ENCODE measurements at places on chromosomes 2 and 18.

- DNase-seq = no peak
These were observed 88.0 kb downstream of the TCF7L1 start for GRCh38 chr2:85221067-85221691.

DNA sequence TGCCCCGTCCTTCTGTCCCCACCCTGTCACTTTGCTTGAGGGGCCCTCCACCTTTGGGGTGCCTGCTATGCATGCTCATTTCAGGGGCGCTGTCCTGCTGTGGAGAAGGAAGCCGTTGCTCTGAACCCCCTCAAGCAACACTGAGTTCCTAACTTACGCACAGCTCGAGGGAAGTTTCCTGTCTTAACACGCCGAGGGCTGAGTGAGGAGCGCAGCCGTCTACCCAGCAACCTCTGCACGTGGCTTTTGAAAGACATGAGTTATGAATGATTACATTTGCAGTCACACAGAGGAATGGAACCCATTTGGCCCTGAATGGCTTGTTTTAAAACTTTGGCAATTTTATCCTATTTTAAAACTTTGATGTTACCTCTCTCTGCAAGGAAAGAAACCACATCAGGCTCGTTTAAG, 14.0 kb downstream of the RAMP1 start:
- DNase-seq = no peak

- no peak for DNase-seq
These were observed 28.9 kb upstream of the RAMP1 start for GRCh38 chr2:237830522-237830921.

DNA sequence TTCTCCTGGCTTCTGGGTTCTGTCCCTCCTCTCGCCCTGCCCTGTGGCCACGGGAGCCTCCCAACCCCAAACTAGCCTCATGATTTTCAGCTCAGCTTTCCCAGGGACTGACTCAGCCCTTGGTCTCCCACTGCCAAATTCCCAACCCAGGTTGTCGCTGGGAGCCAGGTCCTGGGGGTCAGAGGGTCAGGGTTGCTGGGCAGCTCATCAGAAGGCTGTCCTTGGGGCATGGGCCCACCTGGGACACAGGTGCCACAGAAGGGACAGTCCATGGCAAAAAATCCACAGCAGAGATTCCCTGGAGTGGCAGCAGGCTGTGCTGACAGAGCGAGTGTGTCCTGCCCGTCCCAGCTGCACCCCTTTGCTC, 180.4 kb downstream of the TWIST2 start:
- no peak for DNase-seq

- no peak for DNase-seq
These were observed 132.7 kb upstream of the XPO1 start for GRCh38 chr2:61670591-61671501.

DNA sequence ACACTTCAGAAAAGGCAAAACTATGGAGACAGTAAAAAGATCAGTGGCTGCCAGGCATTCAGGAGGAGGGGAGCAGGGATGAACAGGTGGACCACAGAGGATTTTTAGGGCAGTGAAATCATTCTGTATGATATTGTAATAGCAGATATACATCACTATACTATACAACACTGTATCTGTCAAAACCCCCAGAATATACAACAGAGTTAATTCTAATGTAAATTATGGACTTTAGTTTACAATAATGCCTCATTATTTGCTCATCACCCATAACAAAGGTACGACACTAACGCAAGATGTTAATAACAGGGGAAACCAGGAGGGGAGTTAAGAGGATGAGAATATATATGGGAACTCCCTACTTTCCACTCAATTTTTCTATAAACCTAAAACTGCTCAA, 28.8 kb downstream of the MAP3K2 start:
- DNase-seq = no peak

DNA sequence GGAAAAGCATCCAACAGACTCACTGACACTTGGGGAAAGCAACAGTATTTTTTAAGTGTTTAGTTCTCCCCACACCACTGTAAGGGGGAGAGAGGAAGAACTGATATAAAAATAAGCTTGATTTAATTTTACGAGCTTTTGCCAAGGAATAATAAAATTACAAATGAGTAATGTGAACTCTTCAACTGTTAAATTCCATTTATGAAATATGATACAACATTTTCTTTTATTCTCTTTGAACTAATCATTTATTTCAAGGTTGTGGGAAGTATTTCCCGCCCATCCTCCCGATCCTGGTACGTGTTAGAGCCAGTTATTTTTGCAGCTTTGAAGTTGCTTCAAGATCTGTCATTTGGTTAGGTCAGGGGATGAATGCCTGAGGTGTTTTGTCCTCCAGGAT, 35.2 kb downstream of the WDPCP start:
- DNase-seq = no peak

- DNase-seq = no peak
These were observed 35.7 kb upstream of the RAB1A start for GRCh38 chr2:65165558-65165957.

DNA sequence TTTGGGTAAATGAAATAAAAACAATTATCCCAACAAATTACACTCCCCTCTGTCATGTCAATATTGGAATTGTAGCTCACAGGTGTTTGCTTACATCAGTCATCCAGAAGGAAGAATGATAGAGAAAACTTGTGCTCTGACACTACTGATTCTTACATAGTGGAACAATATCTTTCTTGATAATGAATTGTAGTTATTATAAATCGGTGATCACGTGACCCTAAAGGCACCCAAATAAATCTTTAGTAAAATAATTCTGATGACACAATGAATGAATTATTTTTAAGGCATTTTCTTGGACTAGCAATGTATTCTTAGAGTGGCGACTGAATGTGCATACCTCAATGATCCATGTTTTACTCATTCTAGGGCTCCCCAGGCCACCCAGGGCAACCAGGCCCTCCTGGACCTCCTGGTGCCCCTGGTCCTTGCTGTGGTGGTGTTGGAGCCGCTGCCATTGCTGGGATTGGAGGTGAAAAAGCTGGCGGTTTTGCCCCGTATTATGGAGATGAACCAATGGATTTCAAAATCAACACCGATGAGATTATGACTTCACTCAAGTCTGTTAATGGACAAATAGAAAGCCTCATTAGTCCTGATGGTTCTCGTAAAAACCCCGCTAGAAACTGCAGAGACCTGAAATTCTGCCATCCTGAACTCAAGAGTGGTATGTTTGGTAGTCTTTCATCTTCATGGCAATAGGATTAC, 34.5 kb downstream of the COL3A1 start:
- DNase-seq = no peak

DNA sequence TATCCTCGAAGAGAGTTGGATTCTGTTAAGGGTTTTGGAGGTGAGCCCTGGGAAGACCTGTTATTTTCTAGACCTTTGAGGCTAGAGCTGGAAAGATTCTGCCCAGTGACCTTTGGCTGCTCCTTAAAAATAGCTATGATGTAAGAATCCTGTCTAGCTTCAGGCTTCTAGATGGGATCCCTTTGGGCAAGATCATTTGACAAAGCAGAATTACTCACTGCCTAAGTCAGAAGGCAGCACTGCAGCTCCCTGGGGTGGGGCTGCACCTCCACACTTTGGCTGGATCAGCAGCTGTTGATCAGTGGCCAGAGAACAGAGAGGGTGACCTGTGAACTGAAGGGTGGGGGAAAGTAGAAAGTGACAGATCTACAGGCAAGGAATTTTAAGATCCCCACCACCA, 103.8 kb downstream of the ASAP2 start:
- DNase-seq = no peak

- DNase-seq = no peak
These were observed 77.2 kb upstream of the TXNDC2 start for GRCh38 chr18:9808295-9809241.

DNA sequence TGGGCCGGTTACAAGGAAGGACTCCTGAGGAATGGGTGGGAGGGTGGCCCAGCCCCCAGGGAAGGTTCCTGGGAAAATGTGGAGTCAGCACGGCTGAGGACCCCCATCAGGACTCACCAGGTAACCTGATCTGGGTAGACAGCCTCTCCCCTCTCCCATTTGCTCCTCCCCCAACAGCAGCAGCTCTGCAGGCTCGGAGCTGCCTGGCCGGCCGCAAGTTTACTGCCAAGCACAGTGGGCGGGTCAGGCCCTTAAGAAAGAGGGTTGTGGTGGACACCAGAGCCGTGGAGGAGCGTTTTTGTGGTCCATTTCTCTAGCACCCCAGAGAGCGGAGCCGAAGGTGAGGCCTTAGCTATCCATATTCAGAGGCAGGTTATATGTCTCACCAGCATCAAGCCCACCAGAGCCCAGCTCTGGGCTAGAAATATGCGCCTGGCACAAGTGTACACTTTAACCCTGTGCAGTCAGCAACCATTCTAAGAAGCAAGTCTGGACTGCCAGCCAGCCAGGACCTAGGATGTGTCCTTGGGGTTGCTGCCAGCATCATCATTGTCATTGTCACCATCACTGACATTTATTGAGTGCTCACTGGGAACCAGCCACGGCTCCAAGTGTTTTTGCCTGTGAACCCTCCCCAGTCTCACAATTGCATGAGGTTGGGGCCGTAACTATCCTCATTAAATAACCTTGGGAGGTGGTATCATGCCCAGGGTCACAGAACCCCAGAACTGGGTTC, 190.1 kb downstream of the KLHL29 start:
- no peak for DNase-seq

- DNase-seq = no peak
These were observed 1830.9 kb upstream of the PIK3C3 start for GRCh38 chr18:40124107-40124506.

DNA sequence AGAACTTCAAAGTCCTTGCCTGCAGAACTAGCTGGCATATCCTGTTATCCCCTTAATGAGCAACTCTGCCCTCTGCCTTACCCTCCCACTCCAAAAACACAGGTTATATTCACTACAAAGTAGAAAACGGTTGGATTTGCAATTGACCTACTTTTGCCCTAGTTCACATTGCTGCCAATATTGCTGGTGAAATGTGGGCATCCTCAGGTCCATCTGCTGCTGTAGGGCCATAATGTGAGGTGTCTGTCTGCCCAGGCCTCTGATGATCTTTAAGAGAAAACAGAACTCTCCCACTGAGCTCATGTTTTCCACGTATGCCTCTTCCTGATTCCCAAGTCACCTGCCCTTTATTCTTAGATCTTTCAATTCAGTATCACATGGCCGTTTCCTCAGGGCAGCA, 294.0 kb upstream of the CDH20 start:
- no peak for DNase-seq

DNA sequence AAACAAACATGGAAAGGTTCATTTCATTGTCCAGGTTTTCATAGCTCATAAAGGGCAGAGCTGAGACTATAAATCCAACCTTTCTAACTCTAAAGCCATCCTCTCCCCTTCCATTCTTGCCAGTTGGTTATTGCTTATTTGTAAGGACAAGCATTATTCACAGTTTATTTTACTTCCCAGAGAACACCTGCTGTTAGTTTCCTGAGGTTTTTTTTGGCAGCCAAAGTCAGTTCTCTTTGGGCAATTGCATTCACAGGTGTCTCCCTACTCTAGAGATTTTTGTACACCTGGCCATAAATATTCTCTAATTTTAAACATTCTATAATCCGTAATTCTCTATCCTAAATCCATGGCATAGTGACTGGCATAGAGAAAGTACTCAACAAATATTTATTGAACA, 87.3 kb upstream of the SPHKAP start:
- DNase-seq = no peak

GRCh38 chr2:237440819-237441281, 26.9 kb upstream of the COL6A3 start:
- DNase-seq = no peak

DNA sequence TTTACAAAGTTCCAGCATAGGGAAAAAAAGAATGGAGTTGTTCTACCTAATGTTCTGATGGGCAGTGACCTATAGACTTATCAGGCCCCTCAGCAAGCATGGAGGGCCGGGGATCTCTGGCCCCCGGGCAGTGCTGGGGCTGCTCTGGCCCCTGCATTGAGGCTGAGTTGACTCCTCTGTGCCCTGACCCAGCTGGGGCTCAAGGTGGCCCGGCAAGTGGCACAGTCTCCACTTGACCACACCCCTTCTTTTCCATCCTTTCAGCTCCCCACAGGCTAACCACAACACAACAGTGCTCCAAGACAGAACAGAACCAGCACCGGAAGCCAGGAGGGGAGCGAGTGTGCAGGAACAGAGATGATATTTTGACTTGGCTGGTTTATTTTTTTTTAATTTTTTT, 19.9 kb downstream of the TOGARAM2 start:
- DNase-seq = no peak

DNA sequence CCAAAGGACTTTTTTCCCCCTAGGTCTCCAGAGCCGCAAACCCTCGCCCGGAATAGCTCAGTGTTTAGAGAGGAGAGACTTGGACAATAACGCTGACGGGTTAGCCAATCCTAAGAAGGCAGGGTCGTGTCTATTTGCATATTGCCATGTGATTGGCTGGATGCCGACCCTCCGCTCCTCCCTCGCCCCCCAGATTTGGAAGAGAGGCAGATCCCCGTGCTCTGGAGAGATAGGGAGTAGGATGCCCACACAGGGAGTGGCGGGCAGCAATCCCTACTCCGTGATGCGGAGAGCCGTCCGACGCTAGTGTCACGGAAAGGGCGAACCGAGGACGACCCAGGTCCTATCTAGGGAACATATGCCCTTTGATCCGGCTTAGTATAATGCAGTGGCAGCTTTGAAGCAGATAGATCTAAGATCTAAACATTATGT, 1.4 kb downstream of the WNT6 start:
- DNase-seq = peak; percentile 79

GRCh38 chr2:203913947-203914346, 22.6 kb upstream of the ICOS start:
- DNase-seq = no peak

GRCh38 chr18:71106701-71107100, 817.9 kb downstream of the SOCS6 start:
- DNase-seq = no peak

GRCh38 chr18:63848159-63848558, 39.3 kb upstream of the SERPINB2 start:
- peak; percentile 70 for DNase-seq

- no peak for DNase-seq
These were observed 24.4 kb downstream of the MRPL33 start for GRCh38 chr2:27795868-27796277.

- no peak for DNase-seq
These were observed 3.5 kb downstream of the RHOB start for GRCh38 chr2:20450201-20450999.

- no peak for DNase-seq
These were observed 55.6 kb upstream of the FZD5 start for GRCh38 chr2:207825045-207825954.

GRCh38 chr18:26546170-26546874, 2.0 kb downstream of the KCTD1 start:
- DNase-seq = no peak

DNA sequence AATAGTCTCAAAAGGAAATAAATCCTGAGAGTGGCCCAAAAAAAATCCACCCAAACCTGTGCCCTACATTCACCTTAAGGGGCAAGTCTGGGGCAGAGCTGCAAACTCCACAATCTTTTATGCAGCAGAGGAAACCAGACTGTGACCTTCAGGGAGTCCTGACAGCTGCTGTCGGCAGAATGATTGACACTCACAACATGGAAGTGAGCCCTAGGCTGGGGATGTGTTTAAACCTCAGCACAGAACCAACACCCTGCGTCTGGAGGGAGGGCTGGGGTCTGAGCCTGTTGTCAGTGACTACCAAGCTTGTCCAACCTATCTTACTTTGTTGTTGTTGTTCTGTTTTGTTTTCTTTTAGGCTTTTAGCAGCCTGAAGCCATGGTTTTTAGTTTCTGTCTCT, 39.6 kb downstream of the CRACDL start:
- DNase-seq = no peak
